ENCODE measurements at places on chromosomes 1 and 21. TPM values are rescaled to one million over a fixed set of nuclear protein-coding genes. Genes with fewer than 3 reads are reported as not detected.

The DENND2C gene
- total RNA-seq: 1.3 TPM

The POU3F1 gene
- 0.08 TPM for total RNA-seq

The DNAH14 gene
- total RNA-seq: 30.8 TPM

The KCNT2 gene
- total RNA-seq: 1.2 TPM

The CYB5RL gene
- 6.6 TPM for total RNA-seq
